Germinal center (tissue), 1 donor: ENCODE measurements at places on chromosomes 3 and 15.

GRCh38 chr3:157110761-157111278 lies 49.1 kb downstream of the CCNL1 start:
- DNase-seq = no peak

- no peak for DNase-seq
These were observed 23.4 kb upstream of the TNK2 start for GRCh38 chr3:195931582-195932273.

- DNase-seq = no peak
These were observed 26.3 kb downstream of the FSTL1 start for GRCh38 chr3:120424506-120424905.

- no peak for DNase-seq
These were observed 3.0 kb upstream of the COL8A1 start for GRCh38 chr3:99635348-99635747.

GRCh38 chr3:115788921-115789470 lies 165.7 kb downstream of the GAP43 start:
- DNase-seq = no peak

DNA sequence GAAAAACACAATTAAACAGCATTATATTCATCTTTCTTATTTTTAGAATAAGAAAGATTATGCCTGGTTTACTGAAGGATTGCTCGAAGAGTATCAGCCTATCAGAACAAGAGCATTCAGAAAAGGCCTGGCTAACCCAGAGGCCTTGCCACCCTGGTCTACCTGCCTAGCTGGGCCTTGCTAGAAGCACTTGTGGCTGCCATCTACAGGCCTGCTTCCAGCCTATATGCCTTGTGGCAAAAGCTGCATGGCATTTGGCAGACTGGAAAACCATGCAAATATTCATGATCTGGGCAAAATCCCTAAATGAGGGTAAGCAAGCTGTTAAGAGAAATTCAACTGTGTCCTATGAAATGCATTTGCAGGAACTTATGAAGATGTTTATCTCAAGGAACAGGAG lies 9.3 kb upstream of the ATP13A4 start:
- no peak for DNase-seq

DNA sequence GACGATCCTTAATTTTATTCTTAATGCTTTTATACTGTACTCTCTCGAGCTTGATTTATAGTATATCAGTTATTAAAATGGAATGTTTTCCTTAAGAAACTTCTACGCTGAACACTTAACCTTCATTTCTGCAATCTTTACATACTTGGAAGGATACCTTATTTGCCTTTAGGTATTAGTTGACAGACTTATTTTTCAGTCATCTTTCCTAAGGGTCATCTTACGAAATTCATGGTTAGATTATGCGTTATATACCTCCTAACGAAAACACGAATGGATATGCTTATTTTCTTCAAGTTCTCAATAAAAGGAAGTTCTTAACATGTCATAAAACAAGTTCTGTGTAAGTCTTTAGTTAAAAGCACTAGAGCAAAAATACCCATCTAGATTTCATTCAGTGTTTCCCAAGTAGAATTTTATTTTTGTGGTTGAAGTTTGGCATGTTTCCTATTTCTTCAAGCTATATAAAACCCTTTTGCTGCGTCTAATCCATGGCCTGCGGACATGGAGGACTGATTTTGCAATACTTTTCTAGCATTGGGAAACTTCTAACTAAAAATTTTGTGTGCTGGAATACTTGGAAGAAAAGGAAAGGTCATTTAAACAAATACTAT lies 231.3 kb downstream of the TP63 start:
- DNase-seq = no peak

DNA sequence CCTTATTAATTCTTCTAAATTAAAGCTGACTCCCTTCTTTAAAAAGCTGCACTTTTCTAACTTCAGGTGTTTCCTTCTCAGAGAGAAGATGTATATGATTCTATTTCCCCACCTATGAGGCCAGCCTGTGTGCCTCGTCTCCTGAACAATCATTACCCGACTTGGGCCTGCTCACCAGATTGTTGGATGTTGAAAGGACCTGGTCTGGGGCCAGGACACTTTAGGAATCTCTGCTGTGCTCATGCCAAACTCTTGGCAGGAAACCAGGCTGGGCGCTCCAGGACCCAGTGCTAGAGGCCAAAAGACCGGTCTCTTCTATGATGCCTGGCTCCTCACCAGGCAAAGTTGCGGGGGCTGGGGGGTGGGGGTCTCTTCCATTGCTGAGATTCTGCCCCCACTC lies 16.9 kb upstream of the LRRC31 start:
- no peak for DNase-seq

DNA sequence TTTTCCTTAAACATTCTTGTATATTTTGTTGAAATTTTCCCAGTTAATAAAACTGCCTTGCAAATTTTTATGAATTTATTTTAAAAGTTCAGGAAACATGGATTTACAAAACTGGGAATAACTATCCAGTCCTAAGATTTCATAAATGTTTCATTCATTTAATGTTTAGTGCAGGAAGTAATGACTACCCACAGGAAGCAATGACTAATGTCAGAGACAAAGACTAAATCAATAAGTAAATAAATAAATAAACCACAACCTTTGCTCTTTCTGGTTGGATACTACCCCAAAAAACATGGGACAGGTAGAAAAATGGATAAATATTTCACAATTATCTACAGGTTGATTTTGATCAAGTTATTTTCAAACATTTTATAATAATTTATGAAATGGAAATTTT lies 48.8 kb upstream of the TMCO5A start:
- DNase-seq = no peak

DNA sequence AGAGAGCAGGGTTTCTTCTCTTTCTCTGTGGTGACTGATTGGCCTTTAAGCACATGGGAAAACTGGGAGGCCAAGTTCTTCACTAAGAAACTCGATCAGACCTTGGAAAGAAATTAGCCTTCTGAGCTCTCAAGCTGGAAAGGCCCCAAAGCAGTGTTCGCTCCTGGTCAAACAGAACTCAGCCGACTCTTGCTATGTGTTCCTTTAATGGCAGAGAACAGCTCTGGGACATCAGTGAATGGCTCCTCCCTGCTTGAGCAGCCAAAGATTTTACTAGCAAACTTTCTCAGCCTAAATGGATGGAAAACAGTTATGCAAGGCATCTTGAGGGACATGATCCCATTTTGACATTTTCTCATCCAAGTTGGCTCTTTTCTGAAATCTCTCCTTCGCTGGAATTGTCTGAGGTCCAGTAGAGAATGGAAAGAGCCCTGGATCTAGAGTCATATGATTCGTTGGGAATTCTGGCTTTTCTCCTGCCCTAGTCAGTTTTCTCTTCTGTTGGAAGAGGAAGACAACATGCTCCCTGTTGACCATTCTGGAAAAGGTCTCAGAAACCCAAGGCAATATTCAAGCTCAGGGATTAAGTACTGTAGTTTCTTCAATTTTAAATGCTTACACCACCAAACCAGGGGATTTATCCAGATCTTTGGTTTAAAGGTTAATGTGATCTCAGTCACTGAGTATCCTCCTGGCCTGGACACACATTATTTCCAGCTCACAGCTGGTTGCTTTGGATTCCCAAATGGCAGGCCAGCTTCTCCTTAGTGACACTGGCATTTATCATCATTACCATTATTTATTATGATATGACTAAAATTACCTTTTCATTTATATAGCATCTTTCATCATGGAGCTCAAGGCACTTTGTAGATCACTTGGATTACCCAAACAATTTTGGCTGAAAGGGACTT lies 319.6 kb downstream of the AGBL1 start:
- no peak for DNase-seq

DNA sequence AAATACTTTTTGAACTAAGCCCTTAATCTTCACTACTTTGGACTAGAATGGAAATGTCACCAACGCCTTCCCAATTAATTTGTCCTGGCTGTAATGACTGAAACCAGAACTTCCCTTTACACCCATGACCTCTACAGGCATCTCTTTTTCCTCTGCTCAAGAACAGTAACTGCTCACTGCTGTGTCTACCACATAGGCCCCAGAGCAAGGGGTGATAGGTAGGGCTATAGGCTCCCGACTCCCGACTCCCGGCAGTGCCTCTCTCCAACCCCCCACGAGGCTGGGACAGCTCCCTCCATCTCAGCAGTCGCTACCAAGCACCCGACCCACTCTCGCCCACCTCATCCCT lies 384 bp upstream of the LEKR1 start:
- peak; percentile 52 for DNase-seq

- no peak for DNase-seq
These were observed 21.9 kb downstream of the LTF start for GRCh38 chr3:46442576-46443530.

DNA sequence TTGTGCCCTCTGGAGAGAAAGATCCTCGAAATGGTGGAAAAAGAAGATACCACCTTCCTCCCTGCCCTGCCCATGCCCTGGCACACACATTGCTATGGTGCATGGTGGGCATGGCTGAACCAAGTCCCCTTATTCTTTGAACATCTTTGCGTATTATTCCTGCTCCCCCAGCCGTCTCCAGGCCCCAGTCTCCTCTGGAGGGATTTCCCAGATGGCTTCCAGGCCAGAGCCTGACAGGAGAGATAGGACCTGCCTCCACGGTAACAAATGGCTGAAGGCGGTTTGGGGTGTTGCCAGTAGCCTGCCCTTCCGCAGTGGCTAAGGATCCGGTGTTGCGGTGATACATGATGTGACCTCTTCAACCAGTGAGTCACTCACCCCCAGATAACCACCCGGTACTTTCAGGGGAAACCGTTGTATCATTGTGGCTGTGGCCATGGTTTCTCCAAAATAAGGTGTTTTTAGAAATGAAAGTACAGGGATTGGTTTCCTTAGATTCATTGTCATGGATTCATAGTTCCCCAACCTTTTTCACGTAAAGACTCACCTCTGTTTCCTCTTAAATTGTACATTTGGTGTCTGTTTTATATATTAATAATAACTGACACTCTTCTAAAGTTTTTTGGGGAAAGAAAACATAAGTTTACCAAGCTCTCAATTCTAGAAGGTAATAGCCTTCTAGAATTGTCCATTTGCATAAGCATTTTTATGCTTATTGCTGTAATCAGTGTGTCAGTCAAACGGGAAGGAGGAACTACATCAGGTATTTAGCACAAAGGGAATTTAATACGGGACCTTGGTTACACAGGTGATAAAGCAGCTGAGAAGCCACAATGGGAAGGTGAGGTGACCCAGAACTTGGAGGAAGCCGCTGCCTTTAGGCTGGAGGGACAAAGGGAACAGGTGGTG lies 25.9 kb downstream of the SMAD3 start:
- DNase-seq = no peak

GRCh38 chr3:169869484-169870220 lies at the start of gene LRRC31:
TSS of gene LRRC31 (minus strand) at chr3:169869935. CDS start at chr3:169869807, 128 bp downstream.
- DNase-seq = no peak

DNA sequence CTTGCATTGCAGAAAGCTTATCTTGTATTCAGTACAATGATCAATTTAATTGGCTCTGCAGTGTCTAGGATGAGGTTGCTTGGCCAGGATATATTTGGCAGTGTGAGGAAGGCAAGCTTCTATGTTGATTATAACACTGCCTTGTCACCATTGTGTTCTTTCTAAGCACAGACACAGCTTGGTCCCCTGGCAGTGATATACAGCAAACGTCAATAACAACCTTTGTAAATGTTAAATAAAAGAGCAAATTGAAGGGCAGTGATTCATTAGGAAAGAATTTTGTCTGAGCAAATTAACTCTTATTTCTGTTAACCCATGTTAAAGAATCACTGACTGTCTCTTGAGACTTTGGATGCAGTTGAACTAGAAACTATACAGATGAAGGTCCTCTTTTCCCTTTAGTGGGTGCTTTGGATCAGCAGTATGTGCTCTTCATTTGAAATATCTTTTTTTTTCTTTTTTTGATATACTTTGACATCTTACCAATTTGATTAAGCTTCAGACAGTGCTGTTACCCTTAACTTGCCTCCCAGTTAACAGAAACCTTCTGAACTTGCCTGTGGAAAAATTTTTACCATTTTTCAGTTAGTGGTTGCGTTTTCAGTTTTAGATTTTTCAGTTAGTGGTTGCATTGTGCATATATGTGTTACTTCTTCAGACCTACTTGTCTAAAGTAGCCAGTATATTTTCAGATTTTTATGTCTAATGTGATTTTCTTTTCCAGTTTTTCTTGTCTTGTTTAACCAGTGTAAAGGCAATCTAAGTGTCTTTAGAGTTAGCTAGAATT lies 199.8 kb downstream of the TCF12 start:
- no peak for DNase-seq

- DNase-seq = no peak
These were observed 67.3 kb downstream of the HMCES start for GRCh38 chr3:129345971-129346370.

DNA sequence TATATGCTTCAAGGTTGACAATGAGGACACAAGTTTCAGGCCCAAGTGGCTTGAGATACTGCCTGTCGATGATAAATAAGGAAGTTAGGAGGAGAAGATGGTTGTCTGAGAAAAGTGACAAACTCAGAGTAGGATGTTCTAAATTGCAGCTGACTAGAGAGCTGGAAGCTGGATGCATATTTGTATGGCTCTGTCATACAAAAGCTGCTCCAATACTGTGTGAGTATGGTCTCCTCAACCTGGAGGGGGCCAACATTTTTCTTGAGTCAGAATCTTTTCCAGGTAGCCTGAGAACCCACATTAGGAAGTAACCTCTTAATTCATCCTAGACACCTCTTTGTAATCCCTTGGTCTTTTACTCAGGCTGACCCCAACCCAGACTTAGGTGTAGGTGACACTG lies 28.4 kb upstream of the TPRG1 start:
- no peak for DNase-seq

GRCh38 chr3:13274125-13274524 lies 146.0 kb downstream of the NUP210 start:
- no peak for DNase-seq

DNA sequence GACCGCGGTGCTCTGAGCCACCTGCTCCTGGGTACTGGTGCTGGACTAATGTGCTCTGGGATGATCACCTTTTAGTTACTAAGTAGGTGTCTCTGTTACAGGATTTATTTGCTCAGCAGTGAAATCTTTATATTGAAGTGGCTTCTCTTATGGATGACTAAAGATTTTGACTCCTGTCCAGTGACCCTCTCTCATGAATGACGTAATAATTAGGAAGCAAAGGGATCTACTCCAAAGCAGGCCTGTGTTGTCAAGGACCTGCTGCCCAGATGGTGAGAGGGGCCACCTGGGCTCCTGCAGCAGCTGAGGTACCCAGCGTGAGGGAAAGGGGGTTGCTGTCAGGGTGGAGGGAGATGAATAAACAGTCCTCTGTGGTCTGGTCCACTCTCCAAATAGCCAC lies 263.6 kb downstream of the GABRG3 start:
- DNase-seq = no peak

GRCh38 chr3:160044121-160044520 lies 55.5 kb downstream of the IL12A start:
- DNase-seq = no peak

DNA sequence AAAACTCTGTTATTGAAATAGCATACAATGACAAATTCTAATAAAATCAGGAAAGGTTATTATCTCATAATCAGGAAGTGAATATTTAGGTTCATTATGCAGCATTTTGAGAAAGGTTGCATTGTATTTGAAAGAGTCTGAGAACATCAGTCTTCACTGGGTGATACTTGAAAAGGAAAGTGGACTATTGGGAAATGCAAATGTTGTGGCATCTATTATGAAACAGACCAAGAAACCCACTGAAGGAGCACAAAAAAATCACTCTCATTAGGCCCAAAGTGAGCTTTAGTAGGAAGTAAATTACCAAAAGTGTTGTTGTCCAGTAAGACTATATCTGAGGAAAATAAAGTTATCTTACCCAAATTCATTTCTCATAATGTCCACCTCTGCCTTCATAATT lies 90.8 kb downstream of the ZPLD1 start:
- no peak for DNase-seq

GRCh38 chr15:53963801-53964200 lies 14.4 kb upstream of the UNC13C start:
- no peak for DNase-seq

GRCh38 chr15:68623301-68623892 lies 44.6 kb downstream of the CORO2B start:
- DNase-seq = no peak

GRCh38 chr3:53149006-53149690 lies 11.9 kb upstream of the PRKCD start:
- DNase-seq = no peak
